Muscle of leg (tissue), 16 donors: ENCODE measurements at places on chromosomes 4 and X. TPM values are rescaled to one million over a fixed set of nuclear protein-coding genes. Genes with fewer than 3 reads are reported as not detected.

Gene DUSP21
- not detected for polyA plus RNA-seq

Gene LGI2
- 4.3 TPM for polyA plus RNA-seq

Gene PNCK
- 0.93 TPM for polyA plus RNA-seq

Gene SYP
- polyA plus RNA-seq = 1.2 TPM

Gene PDHA2
- not detected for polyA plus RNA-seq

Gene SLC9B1
- 2.5 TPM for polyA plus RNA-seq

Gene CLDN2
- 0.48 TPM for polyA plus RNA-seq

Gene MAGEB2
- 0.11 TPM for polyA plus RNA-seq

Gene PORCN
- 4.0 TPM for polyA plus RNA-seq

Gene DCAF12L2
- polyA plus RNA-seq = 19.2 TPM

Gene FGFBP1
- polyA plus RNA-seq = not detected

Gene PDGFC
- 29.4 TPM for polyA plus RNA-seq

Gene ODAPH
- not detected for polyA plus RNA-seq

Gene ARSJ
- 2.6 TPM for polyA plus RNA-seq

Gene GUCY1A1
- polyA plus RNA-seq = 10.9 TPM

Gene MAGEA8
- 0.35 TPM for polyA plus RNA-seq

Gene IGSF1
- polyA plus RNA-seq = 75.1 TPM

Gene SPARCL1
- 386 TPM for polyA plus RNA-seq

Gene TEX11
- polyA plus RNA-seq = 0.08 TPM

Gene RBM46
- not detected for polyA plus RNA-seq

Gene PCDH18
- polyA plus RNA-seq = 77.7 TPM

Gene RNF113A
- polyA plus RNA-seq = 10.8 TPM

Gene CT45A3
- polyA plus RNA-seq = 0.18 TPM

Gene ENAM
- 1.6 TPM for polyA plus RNA-seq

Gene NPY5R
- polyA plus RNA-seq = 0.31 TPM

Gene DHX15
- 134 TPM for polyA plus RNA-seq

Gene GABRG1
- polyA plus RNA-seq = 0.04 TPM

Gene PSAPL1
- polyA plus RNA-seq = not detected

Gene MAP7D2
- polyA plus RNA-seq = 0.58 TPM

Gene NDNF
- polyA plus RNA-seq = 17.5 TPM

Gene EGFL6
- polyA plus RNA-seq = 172 TPM

Gene KLHL15
- 7.0 TPM for polyA plus RNA-seq

Gene LINC00632
- 7.8 TPM for polyA plus RNA-seq

Gene LRCH2
- 5.3 TPM for polyA plus RNA-seq

Gene TGIF2LX
- polyA plus RNA-seq = not detected
